Fibroblast of skin of left biceps (primary cell): ENCODE measurements at places on chromosomes 4 and X.

GRCh38 chr4:8188743-8189550 is 10.1 kb upstream of the SH3TC1 start:
- DNase-seq, result no peak

GRCh38 chr4:70892086-70892769 is 9.9 kb upstream of the MOB1B start:
- DNase-seq, result no peak

DNA sequence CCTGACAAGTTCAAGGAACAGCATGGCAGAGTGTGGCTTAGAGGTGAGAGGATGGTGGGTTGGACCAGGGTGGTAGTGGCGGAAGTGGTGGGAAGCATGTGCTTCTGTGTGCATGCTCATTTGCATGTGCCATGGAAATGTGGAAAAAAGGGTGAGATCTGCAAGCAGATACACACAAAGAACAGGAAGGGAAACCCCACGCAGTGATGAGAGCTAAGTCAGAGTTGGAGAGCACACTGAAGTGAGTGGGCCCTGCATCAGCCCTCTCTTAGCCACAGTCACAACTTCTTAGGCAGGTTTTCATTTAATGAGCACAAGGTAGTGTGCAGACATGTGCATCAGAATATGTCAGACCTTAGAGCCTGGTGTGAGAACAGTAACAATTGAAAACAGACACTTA is 483.8 kb downstream of the AFF2 start:
- DNase-seq, result no peak

GRCh38 chr4:177079327-177079726 is 230.3 kb upstream of the NEIL3 start:
- DNase-seq, result no peak

- no peak for DNase-seq
Measured at GRCh38 chrX:82648062-82648461, 860.0 kb upstream of the POU3F4 start.

- DNase-seq, result no peak
Measured at GRCh38 chr4:148958317-148958716, 516.1 kb upstream of the NR3C2 start.

DNA sequence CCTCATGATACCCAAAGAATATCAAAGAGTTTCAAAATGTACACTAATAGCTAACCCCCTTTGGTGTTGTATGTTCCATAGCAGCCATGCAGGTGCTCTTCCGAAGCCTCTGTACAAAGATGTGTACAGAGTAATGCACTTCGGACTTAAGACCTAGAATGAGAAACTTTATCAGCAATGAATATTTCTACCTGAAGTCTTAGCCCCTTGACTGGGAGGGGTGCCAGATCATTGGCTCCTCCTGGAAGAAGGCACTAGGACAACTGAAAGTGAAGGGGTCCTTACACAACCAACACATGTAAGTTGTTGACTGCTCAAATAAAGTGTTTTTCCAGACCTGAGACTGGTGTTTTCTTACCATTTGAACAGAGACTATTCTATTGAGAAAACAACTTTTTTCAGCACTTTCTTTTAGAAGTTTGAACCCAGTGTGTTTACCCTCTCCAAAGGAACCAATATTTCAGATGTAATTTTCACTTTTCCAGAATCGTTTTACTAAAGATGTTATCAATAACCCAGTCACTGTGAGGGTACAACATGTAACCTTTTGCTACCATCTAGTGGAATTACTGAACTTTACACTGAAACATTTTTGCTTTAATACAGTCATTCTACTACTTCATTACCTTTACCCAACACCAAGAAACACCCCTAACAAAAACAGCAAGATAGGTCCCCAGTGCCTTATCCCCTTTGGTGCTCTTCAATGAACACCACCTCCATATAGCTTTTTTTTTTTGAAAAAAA is 33.3 kb upstream of the PRDX4 start:
- no peak for DNase-seq

DNA sequence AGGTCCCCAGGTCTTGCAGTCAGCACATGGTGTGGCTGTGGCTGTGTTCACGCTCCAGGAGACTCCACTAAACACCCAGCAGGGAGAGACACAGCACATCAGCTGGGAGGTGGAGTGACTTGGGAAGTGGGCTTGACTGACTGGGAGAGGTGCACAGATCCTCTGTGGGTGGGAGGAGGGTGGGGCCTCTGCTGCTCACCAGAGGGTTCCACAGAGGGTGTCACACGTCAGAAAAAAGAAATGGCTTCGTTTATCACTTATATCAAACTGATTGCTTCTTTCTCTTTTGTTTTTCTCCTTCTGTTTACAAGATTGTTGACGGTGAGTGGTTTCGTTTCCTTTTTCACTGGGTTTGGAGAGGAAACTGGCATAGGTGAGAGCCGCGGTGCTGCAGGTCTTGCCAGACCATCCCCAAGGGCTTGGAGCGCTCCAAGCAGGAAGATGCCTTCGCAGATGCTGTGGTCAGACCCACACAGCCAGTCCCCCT is 24.8 kb upstream of the FAM193A start:
- DNase-seq, result no peak

DNA sequence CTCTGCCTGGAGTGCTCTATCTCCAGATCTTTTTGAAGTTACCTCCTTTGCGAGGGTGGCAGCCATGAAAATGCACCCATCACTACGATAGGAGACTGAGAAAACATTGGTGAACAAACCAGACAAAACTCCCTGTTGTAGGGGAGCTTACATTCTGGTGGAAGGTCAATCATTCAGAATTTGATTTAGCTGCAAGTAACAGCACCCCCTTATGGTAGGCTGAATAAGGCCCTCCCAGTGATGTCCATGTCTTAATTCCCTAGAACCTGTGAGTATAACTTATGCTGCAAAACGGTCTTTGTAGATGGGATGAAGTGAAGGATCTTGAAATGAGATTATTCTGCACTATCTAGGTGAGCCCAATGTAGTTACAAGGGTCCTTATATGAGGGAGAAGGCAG is 5.6 kb upstream of the TEC start:
- no peak for DNase-seq

DNA sequence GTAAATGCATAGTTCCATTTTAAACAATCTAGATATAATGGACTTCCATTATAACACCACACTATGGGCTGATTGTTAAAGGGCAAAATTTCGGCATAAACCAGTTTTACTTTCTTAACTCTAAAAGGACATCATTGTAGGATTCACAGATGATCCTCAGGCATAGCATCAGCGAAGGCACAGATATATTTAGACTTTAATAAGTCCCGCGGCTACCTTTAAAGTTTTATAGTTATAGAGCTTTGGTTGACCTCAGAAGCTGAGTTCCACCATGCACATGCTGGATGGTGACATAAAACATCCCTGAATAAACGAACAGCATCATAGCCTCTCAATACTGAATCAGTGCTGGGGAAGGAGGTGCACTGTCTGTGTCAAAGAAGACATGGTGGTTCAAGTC is 125.0 kb upstream of the PDLIM3 start:
- no peak for DNase-seq

DNA sequence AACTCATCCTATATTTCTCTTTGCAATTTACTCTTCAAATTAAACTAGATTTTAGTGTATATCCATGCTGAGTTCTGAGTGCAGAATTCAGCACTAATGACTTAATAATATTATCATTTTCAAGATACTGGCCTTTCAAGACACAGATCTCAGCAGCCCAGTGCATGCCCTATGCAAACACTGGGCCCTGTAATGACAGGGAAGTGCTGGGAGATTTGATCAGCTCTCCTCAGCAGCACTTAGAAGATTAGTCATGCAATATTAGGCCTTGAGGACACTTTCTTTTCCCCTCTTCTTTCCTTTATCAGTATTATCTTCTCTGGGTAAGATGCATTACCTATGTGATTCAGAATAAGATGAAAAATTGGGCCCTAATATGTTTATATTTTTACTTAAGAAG is 207.1 kb downstream of the PPP3CA start:
- no peak for DNase-seq
